NCI-H510A (cell line): ENCODE measurements at places on chromosomes 16 and 17.

DNA sequence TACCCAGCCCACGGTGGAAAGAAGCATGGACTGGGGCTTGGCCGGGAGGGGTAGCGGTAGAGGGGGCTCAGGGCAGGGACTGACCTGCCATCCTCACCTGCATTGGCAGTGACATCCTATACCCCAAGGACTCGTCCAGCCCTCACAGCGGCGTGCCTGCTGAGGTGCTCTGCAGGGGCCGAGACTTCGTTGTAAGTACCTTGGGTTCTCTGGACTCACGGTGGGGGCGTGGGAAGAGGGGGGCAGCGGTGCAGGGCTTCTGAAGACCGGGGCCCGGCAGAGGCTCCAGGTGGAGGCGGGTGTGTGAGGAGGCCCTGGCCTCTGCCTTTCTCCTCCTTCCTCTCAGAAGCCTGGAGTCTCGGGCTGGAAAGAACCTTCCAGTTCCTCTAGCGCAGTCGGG is 25.5 kb downstream of the POLR3E start:
- no peak for DNase-seq

GRCh38 chr17:38469875-38470274 is 41.6 kb downstream of the ARHGAP23 start:
- DNase-seq, result no peak

DNA sequence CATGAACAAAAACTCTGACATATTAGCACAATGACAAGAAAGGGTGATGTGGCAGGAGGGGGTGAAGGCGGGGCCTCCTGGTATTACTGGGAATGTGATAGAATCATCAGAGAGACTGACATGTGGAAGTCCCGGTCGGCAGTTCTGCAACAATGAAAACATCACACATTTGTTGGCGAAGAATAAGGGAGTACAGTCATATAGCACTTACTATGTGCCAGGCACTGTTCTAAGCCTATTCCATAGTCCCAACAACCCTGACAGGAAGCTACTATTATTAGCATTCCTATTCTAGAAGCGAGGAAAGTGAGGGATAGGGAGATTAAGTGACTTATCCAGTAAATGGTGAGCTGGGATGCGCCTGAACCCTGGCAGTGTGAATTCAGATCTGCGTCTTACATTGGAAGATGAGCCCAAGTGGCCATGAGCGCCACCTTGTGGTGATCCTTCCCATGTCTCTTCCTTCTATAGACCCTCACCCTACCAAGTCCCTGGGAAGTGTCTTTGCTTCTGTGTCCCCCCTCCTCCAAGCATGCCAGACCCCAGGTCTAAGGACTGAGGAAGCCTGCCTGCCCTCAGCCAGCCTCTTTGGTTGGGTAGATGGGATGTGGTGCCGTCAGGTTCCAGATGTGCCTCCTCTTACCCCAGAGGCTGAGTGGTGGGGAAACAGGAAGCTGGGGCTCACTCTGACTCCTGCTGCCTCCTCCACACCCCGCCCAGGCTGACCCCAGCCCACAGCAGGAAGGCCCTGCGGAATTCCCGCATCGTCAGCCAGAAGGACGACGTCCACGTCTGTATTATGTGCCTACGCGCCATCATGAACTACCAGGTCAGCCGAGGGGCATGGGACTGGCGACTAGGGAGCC is 14.0 kb downstream of the FMNL1 start:
- DNase-seq, result no peak

DNA sequence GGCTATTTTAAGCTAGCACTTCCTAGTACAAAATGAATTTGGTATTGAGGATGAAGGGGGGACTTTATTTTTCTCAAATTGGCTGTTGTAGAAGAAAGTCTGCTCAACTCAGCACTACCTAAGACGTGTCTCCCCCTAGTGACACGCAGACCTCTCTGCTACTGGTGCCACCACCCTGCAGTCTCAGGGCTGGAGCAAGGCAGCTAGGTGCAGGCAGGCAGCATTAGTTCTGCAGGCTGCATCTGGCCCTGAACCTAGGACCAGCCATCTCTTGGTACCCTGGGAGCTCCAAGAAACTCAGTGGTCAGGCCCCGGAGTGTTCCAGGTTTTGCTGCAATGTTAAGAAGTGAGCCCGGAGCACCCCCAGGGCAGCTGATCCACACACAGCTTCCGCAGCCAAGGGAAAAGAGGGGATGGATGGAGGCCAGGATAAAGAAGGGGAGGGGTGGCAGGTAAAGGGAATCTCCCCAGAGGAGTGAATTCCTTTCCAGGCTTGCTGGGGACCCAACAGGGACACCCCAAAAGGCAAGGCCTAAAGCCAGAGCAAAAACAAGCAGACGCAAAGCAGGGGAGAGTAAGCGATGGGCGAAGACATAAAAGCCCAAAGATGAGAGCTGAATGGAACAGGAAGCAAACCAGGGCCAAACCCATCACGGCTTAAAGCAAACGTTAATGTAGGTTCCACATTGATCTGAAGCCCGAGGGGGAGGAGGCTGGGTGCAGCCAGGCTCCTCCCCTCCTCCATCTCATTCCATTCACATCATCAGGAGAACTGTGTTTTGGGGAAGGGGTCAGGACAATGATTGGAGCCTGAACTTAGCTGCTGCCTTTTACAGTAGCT is 200.5 kb downstream of the ZFHX3 start:
- DNase-seq, result no peak

GRCh38 chr17:18344021-18344420 is 19.3 kb downstream of the SHMT1 start:
- no peak for DNase-seq

GRCh38 chr17:36001110-36001771 is at the start of gene CCL15:
Gene CCL15, minus strand, starts transcription at chr17:36001553. Its CDS starts 61 bp downstream, at chr17:36001492.
- DNase-seq, result no peak

DNA sequence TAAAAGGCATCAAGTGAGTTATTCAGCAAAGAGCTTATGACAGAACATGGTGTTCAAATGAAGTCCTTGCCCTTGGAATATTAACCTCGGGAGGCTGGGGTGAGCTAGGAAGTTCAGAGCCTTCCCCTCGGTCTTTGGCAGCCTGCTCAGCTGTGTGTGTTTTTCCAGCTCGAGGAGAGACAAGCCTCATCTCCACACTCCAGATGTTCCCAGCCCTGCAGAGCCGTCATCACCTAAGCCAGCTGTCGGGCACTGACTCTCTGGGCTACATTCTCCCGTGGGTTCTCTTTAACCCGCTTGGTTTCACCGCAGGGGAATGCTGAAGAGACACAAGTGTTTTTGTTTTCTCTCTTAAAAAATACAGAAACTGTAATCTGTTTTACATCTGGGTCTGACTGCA is 47.1 kb downstream of the IRX3 start:
- no peak for DNase-seq

- no peak for DNase-seq
Observed at GRCh38 chr16:22888791-22889190, 74.8 kb downstream of the HS3ST2 start.

- DNase-seq, result no peak
Observed at GRCh38 chr17:36066365-36066985, 2.4 kb downstream of the CCL18 start.

DNA sequence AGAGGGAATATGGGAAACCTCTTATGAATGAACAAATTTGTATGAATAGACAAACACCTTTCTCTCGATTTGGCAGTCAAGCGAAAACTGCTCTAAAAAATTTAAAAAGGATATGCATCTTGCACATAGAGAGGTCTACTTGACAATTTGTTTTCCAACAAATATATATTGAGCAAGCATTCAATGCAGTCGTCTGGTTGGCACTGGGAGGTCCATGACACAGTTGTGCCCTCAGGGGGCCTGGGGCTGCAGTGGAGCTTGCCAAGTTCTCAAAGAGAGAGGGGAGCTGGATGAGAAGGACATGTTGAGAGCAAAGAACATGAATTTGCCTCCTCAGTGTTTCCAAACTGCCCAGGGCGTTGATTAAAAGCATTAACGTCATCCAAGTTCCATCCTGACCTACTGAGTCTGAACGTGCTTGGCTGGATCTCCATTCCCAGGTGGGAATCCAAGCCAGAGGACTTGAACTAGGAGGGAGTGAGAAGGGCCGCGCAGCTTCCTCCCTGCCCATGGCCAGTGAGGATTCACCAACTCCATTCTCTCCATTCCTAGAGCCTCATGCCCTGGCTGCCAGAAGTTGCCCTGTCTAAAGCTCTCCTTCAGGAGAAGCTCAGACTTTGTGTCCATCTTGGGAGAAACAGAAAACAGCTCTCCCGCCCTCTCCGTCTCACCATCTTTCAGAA is 24.5 kb downstream of the TBX2 start:
- no peak for DNase-seq

DNA sequence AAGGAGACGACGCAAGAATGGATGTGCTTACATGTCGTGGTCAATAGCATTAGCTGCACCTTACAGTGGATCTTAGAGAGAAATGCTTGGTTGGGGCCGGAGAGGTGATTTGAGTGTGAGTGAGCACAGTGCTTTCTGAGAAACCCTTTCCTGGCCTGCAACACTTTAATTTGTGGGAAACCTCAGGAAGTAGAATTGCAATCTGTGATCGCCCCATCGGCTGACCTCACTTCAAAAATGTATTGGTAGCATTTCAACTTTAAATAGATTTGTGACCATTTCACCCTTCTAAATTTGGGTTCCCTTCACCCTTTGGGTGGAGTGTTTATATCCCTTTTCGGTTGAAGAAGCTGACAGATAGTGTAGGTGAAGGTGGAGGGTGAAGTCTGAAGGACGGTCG is 13.2 kb downstream of the PRKCB start:
- no peak for DNase-seq

DNA sequence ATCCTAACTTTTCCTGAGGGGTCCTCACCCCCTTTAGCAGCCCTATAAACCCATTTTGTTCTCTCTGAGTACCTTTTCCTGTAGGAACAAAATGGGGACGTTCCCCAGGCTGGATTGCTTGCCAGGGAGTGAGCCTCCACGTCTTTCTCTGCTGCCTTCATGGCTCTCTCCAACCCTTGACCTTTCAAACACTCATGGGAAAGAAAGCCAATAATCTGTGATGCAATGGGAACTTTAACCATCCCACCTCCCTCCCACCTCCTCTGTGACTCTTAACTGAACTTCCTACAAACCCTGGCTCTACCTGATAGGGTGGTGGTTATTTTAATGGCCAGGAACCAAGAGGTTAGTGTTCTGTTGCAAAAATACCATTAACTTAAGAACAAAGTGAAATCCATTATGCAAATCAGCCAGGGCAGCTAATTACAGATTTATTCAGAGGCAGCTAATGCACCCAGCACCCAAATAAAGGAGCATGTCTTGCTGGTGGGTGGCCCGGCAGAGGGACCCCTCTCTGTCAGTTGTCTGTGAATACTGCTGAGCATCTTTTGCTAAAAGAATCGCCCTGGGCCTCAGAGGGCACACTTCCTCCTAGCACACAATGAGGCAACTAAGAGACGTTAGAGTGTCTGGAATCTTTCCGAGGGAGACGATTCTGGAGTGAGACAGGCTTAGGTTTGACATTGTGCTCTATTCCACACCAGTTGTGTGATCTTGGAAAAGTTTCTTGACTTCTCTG is 3.0 kb downstream of the PIPOX start:
- no peak for DNase-seq
